ENCODE measurements at places on chromosomes 1 and 21.

GRCh38 chr1:11391327-11391726, 87.6 kb upstream of the DISP3 start:
- DNase-seq = no peak

DNA sequence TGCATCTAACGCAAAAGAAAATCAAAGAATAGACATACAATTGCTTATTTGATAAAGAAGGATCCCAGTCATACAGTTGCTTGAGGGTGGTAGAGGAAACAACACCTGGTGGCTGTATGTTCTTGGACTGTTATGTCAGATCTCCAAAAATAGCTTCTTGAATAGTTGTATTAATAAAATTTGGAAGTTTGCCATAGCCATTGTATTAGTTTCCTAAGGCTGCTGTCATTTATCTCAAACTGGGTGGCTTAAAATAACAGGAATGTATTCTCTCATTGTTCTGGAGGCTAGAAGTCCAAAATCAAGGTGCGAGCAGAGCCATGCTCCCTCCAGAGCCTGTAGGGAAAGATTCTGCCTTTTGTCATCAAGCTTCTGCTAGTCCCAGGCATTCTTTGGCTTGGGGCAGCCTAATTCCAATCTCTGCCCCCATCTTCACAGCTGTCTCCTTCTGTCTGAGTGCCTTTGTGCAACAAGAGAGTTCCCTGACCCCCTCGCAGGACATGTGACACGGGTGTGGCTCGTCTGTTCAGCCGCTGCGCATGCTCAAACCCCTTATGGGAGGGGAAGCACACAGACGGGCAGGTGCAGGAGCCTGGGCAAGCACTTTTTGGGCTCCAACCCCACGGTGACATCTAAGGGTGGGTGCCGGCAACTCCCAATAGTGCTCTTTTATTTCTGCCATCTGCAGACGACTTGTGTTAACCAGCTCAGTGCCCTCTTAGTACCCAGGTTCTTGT, 21.7 kb upstream of the GRIK1 start:
- no peak for DNase-seq

GRCh38 chr1:201793306-201793925, 35.5 kb upstream of the IPO9 start:
- DNase-seq = no peak

- no peak for DNase-seq
Observed at GRCh38 chr1:233081735-233082134, 131.3 kb downstream of the NTPCR start.

DNA sequence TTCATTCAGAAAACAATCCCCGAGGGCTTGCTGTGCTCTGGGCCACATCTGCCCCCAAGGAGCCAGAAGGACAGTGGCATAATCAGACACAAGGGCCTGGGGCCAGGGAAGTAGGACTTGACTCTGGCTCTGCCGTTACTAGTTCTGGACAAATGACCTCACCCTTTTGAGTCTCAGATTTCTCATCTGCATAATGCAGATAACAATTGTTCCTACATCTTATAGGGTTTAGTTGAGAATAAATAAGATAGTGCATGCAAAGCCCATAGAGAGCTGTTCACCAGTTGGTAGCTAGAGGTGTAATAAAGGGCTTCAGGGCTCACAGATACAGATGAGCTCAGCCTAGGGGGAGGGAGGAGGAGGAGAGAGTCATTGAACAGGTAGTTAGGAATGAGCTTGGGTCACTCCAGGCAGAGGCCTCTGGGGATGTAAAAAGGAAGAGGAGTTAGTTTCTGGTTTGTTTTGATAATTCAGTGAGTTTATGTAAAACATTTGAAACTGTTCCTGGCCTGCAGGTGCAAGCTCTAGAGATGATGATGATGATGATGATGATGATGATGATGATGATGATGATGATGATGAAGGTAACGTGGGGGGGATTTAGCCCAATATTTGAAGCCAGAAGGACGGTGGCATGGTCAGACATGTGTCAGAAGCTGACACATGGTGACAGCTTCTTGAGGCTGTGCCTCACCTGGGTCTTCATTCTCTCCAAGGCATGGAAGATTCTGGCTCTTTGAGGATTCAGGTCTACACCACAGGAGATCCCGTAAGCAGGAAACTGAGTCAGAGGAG, 858 bp downstream of the LACTBL1 start:
- DNase-seq = no peak

GRCh38 chr21:19557046-19557445, 1153.5 kb upstream of the TMPRSS15 start:
- DNase-seq = no peak

GRCh38 chr1:63321066-63321784, 1.1 kb upstream of the FOXD3 start:
- no peak for DNase-seq

DNA sequence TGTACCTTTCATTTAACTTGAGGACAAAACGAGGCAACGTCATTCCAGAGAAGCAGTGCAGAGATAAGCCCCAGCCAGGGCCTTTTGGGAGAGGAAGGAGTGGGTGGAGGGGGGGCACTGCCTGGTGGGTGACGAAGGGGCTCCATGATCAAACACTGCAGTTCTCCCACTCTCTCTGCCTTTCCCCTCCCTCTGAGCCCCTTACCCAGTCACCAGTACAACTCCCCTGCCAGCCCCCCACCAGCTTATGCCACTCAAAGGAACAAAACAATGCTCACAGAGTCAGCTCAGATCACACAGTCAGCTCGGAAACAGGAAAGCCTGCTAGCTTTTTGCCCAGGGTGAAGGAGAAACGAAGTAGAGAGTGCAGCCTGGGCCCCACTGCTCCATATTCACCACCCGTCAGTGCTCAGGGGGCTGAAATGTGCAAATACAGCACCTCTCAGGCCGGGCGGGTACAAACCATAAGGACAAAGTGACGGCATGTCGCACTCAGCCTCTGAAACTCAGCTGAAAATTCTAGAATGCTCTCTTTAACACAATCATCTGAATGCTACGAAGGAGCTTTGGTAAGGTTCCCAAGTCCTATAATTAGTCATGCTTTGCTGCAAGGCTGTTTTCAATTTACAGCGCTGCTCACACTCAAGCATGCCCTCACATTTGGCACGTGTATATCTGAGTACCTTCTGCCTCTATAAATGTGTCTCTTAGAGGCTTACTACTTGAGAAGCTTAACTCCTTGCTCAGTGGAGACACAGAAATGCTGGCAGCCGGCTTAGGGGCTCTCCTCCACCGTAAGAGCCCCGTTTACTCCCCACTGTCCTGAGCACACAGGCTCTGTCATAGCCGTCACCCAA, 65.8 kb upstream of the RAB4A start:
- no peak for DNase-seq

GRCh38 chr1:33346927-33347649, 26.2 kb upstream of the A3GALT2 start:
- no peak for DNase-seq

- no peak for DNase-seq
Observed at GRCh38 chr1:66535853-66536252, 1.9 kb downstream of the SGIP1 start.

GRCh38 chr1:107829036-107829770, 135.8 kb downstream of the VAV3 start:
- peak; percentile 50 for DNase-seq
